Islet precursor cell (in vitro differentiated cells): ENCODE measurements at places on chromosomes 5 and 9.
A peak's percentile ranks its signal among the peaks of the same experiment; 100 is the strongest.

GRCh38 chr9:30519756-30520155 lies 1864.7 kb upstream of the ACO1 start:
- DNase-seq: no peak

- no peak for DNase-seq
Measured at GRCh38 chr5:131998431-131999040, 12.9 kb downstream of the ACSL6 start.

- DNase-seq: peak; percentile 68
Measured at GRCh38 chr9:109487247-109487646, 10.9 kb downstream of the PTPN3 start.

DNA sequence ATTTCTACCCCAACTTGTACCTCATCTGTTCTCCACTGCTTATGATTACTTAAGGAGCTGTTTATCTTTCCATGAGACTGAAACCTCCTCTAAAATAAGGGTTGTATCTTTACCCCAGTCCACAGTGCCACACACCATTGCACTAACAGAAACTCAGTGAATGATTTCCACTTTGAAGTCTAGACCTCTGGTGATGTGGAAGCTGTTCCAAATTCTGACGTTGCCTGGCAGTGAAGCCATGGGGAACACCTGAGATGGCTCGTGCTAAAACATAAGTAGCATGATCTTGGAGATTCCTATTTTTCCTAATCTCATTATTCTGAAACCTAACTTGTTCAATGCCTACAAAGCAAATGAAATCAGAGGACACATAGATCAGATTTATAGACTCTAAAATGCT lies 583.2 kb downstream of the EBF1 start:
- no peak for DNase-seq

- no peak for DNase-seq
Measured at GRCh38 chr5:133229931-133230664, 178.3 kb downstream of the HSPA4 start.

- DNase-seq: no peak
Measured at GRCh38 chr5:92822183-92822582, 758.8 kb downstream of the NR2F1-AS1 start.
